Heart right ventricle (tissue), 16 donors: ENCODE measurements at places on chromosomes 3 and 15.

GRCh38 chr3:12981306-12982275 is 91.6 kb downstream of the IQSEC1 start:
- DNase-seq: no peak

GRCh38 chr3:66934725-66935124 is 63.4 kb upstream of the KBTBD8 start:
- DNase-seq: no peak

- no peak for DNase-seq
These were observed 76.0 kb downstream of the ZBBX start for GRCh38 chr3:167304077-167304476.

- no peak for DNase-seq
These were observed 339.0 kb downstream of the IL5RA start for GRCh38 chr3:2771193-2771592.

DNA sequence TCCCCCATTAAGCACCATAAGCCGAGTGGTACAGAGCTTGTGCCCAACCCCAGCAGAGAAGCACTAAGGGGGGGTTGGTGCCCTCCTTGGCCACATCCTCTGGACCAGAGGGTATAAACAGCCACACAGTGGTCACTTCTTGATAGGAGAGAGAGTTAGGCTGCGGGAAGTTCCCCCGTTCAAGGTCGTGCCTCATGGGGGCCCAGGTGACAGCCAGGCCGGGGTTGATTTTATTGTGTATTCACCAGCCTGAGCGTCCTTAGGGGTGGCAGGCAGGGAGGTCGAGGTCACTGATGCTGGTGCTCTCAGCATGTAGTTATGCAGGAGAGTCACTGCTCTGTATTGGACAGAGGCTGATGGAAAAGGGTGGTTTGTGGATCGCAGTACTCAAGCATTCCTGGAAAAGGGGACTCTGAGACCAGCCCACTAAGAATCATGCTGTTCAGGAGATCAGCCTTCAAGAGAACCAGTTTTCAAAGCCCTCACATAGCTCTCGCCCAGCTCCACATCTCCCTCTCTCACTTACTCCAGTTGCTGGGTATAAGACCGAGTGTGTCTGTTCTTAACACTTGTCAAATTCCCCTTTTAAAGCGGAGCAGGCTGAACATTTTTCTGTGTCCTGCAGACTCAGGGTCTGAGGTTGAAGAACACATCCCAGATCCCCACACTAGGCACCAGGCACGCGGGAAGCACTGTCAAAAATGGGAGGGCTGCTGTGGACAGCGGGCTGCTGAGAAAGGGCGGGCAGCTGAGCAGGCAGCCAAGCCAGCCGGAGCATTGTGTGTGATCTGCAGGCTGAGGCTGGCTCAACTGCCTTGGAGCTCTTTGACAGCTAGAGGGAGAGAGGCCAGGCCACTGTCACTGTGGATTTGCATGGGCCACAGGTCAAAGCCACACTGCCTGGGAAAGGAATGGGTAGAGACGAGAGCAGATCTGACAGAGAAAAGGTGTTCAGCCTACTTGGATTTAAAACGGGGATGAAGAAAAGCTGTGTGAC is 279.3 kb upstream of the LRRFIP2 start:
- DNase-seq: peak; percentile 76

DNA sequence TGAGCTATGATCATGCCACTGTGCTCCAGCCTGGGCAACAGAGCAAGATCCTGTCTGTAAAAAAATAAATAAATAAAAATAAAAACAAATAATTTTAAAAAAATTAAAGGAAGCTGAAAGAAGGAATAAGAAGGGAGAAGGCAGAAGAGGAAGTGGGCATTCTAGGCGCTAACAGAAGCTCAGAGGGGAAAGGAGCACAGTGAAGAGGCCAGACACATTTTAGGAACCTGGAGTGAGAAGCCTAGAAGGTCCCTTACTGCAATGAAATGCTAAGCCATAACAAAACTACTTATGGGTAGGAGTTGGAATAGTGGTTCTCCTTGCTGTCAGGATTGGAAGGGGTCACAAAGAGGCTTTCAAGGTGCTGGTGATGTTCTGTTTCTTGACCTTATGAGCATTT is 64.0 kb downstream of the ITGB5 start:
- DNase-seq: no peak

- DNase-seq: no peak
These were observed 13.1 kb downstream of the NPTN start for GRCh38 chr15:73620078-73620477.

DNA sequence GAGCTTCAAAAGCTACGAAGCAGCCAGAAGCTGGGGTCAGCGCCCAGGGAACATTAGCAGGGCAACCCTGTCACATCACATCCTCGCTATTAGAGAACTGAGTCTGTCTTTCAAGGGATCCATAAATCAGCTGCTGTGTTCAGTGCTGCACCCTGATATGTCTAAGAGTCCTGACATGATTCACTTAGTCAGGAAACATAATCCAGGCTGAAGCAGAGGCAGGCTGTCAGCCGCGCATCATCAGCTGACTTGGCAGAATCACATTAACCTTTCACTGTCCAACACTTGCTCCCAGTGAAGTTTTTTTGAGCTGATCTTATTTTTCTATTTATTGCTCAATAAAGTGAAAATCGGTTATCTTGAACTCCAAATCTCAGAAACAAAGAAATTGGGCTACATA is 23.5 kb downstream of the MYH15 start:
- DNase-seq: peak; percentile 9

DNA sequence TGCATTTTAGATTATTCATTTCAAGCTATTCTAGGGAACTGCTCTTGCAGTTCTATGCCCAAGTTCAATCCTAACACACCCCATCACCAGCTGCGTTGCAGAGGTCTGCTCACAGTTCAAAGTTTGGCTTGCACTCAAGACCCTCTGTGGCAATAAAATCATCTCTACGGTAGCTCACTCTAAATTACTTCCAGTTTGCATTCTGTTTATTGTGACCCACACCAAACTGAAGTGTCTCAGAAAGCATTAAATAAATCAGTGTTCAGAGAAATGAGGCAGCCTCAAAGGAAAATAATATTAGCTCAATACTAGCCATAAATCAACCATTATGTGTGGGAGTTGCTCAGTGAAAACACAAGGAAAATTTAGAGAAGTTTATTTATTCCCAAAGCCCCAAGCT is 250.3 kb downstream of the MAGI1 start:
- DNase-seq: no peak

- no peak for DNase-seq
These were observed 67.8 kb downstream of the GPR176 start for GRCh38 chr15:39852250-39852649.

- peak; percentile 78 for DNase-seq
These were observed 14.9 kb downstream of the CCDC32 start for GRCh38 chr15:40549894-40550293.

DNA sequence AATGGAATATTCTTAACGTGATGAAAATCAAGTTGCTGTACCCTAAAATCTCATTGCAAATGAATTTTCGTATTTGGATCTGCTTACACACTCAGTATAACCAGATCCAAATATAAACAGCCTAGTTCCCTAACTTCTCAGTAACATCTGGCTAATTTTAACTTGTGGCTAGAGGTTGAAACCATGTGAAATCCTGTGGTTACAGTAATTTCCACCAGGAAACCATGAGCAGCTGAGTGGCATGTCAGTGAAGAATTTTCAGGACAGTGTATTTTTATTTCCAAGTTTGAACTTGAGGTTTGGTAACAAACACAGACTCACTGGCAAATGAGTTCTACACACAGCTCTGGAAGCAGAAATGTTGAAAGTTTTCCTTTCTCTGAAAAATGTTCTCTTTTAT is 754.1 kb downstream of the NR2F2 start:
- no peak for DNase-seq

DNA sequence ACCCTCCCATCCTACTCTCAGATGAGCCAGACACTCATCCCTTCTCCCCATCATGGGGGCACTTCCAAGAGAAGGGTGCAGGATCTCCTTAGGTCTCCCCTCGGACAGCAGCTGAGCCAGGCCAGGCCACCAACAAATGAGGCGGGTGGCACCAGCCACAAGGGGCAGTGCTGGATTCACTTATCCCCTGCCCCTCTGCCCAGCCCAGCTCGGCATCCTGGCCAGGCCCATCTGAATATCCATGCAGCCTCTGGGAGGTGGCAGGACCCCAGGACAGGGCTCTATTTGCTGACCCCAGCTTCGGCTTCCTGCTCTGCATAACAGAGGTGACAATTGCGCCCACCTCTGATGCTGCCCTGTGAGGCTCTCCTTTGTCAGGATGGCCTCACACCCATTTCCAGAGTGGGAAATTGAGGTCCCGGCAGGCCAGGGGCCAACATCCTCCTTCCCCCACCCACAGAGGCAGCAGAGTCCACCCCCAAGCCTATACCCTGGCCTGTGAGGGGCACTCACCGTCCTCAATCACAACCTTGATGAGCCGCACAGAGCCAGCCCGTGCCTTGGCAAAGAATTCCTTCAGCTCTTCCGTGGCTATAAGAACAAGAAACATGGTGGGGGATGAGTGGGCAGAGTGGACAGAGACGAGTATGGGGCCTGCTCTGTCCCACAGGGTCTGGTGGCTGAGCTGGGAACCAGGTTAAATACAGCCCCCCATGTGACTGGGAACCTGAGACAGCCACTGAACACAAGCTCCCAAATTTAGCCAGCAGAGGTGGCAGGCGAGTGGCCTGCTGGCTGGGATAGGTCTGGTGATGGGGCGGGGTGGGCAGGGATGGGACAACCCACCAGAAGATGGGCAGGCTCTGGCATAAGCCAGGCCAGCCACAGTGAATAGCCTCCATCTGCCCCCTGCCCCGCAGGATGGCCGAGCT is 4.2 kb downstream of the TWF2 start:
- DNase-seq: no peak

DNA sequence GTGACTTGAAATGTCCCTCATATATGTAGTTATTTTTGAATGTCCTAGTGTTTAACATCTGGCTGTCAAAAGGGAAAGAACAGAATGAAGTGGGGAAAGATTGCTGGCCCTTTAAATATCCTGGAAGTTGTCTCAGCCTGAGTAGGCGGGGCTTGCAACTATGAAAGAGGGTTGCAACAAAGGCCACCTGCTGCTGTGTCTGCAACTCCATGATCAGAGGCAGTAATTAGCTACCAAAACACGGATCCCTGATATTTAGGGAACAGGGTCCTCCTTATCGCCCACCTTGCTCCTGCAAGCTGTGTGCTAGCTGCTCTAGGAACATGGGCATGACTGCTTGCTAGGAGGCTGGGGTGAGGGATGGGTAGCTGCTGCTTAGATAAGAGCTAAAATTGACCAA is 100.2 kb upstream of the CFAP20DC start:
- no peak for DNase-seq

GRCh38 chr15:38354315-38354929 is 99.5 kb upstream of the FAM98B start:
- peak; percentile 70 for DNase-seq

- no peak for DNase-seq
These were observed 10.9 kb upstream of the RFT1 start for GRCh38 chr3:53140847-53141845.

- DNase-seq: no peak
These were observed 222.6 kb downstream of the ZNF385D start for GRCh38 chr3:21528291-21528995.

- no peak for DNase-seq
These were observed 83.6 kb upstream of the XCR1 start for GRCh38 chr3:46110701-46111493.

DNA sequence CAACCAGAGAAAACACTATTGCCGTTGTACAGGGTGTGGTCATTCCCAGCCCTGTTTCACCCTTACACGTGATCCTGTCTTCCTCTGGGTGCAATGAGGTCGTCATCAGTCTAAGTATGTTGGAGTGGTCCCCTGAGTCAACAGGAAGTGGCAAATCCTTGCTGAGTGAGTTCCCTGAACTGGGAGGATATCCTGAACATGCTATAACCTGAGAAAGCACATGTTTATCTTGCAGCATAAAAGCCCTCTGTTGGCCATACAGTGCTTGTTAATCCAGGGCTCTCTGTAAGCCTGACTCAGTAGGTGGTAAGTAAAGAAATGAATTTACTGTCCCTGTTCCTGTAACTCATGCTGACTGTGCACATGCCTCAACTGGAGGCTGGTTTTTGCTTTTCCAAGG is 477.8 kb upstream of the RGMA start:
- DNase-seq: no peak

DNA sequence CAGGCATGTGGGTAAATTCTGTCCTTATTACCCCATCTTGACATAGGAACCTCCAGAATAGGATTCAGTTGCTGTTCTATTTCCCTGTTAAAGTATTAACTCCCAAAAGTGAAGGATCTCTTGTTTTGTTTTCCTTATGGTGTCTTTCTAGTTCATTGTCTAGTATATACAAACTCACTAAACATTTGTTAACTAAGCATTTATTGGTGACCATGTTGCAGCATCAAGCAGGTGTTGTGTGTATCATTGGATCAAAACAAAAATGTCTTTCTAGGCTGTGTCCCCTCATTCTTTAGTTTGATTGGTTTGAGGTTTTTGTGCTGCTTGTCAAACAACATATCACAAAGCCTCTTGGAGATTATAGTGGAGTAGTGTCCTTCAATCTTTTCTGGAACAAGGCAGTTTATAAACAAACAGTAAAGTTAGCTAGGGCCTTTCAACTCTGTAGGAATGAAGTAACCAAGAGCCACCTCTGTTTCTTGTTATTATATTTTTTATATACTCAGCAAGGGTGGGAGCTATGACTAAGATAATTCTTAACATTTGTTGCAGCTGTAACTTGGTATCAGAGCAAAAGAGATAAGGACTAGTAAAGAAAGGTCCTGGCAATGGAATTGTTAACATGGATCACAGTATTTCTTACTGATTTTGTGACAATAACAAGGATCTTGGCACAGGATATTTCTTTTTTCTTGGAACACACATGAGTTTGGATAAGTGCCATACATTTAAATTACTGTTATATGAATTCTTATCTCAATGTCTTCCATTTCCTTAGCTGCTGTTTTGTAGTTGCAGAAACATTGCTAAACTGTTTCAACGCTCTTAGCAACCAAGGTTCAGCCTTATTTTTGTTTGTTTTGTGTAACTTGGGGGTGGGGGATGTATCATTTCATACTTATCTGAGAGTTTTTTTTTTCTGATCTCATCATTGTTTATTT is 49.3 kb downstream of the TMOD3 start:
- DNase-seq: no peak
